Activated gamma-delta T cell treated with Interleukin-2 at 50 U/mL for 16 hours (primary cell): ENCODE measurements at places on chromosomes 6 and 20.

GRCh38 chr6:25922301-25922700 is 8.2 kb downstream of the SLC17A2 start:
- no peak for DNase-seq

GRCh38 chr20:20321134-20321533 is 46.8 kb upstream of the INSM1 start:
- no peak for DNase-seq

DNA sequence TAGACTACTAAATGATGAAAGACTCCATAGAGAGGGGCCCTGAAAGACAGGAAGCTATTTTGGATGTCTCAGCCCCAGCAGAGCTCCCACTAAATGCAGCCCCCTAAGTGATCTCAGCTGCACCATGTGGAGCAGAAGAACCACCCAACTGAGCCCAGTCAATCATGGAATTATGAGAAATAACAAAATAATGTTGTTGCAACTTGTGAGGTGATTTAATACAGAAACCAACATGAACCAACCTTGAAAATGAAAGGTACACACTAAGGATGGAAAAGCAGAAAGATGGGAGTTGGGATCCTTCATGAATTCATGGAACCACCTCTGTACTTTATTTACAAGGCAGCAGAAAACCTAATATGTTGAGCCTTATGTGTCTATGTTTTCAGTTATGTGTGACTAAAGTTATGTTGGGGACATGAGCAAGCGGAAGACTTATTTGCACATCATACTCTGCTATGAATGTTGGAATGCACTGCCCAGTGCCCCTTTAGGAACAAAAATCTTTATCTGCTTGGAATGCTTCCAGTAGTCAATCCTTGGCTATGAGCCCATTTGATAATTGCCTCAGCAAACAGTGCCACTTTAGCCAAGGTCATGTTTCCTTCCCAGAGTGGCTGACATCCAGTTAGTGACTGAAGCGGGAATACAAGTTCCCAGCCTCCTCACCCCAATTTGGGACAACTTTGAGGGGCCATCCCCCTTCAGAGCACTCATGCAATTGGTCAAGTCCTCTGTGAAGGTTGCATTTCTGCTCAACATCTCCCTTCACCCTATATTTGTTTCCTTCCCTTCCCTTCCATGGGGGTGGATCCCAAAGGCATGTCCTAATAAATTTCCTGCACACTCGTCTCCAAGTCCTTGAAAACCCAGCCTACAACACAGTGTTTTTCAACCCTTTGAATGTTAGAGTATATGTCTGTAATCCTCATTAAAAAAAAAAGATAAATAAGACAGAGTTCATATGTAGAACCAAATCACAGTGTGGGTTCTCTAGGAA is 18.4 kb downstream of the TP53RK start:
- DNase-seq: no peak

GRCh38 chr6:19734519-19734918 is 102.7 kb upstream of the ID4 start:
- no peak for DNase-seq

GRCh38 chr6:18055714-18056382 is 66.6 kb downstream of the NHLRC1 start:
- DNase-seq: no peak

GRCh38 chr20:39503902-39504709 is 542.0 kb downstream of the DHX35 start:
- no peak for DNase-seq

DNA sequence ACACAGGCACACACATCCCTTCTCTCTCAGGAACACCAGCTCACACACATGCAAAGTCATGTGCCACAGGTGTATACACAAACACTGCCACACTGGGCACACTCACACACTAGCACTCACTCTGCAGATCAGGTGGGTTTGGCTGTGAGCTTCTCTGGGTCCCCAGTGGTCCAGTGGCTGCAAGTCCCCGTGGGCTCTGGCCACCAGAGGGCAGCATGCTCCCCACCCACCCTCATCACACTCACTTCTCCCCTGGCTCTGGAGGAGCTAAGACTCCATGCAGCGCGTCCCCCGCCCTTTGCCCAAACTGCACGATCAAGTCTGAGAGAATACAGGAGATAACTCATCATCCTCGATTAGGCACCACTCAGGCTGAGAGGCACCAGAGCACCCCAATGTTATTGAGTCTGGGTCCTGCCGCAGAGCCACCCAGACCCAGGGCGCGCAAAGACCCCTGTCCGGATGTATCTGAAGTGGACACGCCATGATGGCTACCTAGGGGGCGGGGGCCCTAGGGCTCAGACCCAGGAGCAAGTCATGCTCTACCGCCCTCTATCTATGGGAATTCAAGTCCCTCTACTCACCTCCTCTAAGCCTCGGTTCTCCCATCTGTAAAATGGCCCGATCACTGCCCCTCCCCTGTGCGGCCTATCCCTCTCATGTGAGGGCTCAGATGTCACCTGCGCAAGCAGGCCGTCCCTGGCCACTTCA is 90.5 kb downstream of the GRM4 start:
- peak; percentile 62 for DNase-seq

DNA sequence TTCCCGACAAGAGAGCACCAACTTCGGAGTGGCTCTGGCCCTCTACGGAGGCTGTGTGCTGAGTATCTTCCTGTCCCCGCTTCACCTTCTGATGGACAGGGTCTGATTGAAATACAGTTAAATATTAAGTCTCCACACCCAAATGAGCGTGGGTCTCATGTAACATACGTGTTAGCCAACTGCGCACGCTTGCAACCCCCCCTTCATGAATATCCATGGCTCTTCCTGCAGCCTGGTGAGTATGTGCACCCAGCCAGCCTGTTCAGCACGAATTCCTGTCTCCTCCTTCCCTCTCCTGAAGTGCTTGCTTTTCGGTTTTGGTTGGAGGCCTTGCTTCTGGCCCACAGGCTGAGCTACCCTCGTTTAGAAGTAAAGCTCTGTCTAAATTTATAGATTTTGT is 102.9 kb upstream of the FRMD1 start:
- no peak for DNase-seq
